Right ventricle myocardium inferior (tissue), 1 donor: ENCODE measurements at places on chromosomes 5 and 9. TPM values are rescaled to one million over a fixed set of nuclear protein-coding genes. Genes with fewer than 3 reads are reported as not detected.

The ACTBL2 gene
- total RNA-seq: not detected

The ACOT12 gene
- total RNA-seq: not detected

The UBAP2 gene
- 28.9 TPM for total RNA-seq

DNA sequence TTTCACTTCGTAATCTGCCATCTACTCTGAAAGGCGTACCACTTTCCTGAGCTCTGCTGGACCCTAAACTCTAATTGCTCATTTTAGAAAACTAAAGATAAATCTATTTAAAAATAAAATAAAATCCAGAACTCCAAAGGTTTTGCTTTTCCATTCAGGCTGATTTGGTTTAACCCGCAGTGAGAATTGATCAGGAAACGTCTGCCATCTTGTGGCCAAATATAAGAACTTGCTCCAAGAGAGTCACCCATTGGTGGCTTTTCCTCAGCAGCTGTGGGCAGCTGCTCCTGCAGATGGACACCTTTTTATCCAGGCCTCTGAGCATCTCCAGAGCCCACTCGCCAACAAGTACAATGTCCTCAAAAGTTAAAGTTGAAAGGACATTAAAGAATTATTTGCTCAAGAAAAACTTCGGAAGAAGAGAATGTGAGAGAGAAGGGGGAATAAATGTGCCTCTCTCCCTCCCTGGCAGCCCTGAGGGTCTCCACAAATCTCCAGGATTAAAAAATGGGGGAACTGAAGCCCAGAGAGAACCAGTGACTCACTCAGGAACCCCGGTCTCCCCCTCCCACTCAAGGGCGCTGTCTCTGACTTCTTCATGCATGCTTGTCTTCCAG lies 4.1 kb downstream of the SAXO1 start:
- DNase-seq: no peak

GRCh38 chr9:127506814-127507750 lies 55.8 kb downstream of the LRSAM1 start:
- DNase-seq: peak; percentile 64

DNA sequence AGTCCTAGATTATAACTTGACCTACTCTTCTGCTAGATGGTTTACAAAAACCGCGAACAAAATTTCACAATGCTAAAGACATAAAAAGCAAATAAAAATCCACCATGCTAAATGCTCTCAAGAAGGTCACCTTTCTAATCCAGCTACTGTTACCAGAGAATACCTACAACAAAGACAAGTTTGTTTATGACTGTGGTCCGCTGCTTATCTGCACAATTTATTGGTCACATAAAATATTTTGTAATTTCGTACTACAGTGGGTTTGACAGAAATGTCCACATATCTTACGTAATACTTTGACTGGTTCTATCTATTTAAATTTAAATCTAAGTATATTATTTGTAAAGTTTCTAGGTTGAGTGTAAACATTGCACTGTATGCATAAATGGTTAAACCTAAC lies 257.6 kb upstream of the ZNF608 start:
- DNase-seq: no peak
